ENCODE measurements at places on chromosomes 3 and 15.

- DNase-seq, result peak; percentile 74
Measured at GRCh38 chr3:196073255-196073753, 8.6 kb downstream of the TFRC start.

- no peak for DNase-seq
Measured at GRCh38 chr3:126147147-126147931, 33.0 kb downstream of the ALDH1L1 start.

- no peak for DNase-seq
Measured at GRCh38 chr3:119834754-119835370, 53.0 kb downstream of the NR1I2 start.

GRCh38 chr3:181692311-181693145, 19.2 kb upstream of the SOX2 start:
- DNase-seq, result no peak

- DNase-seq, result no peak
Measured at GRCh38 chr3:15107075-15107947, 8.4 kb upstream of the RBSN start.

- no peak for DNase-seq
Measured at GRCh38 chr3:157104928-157105652, 54.9 kb downstream of the CCNL1 start.

- DNase-seq, result no peak
Measured at GRCh38 chr15:67758619-67759300, 66.5 kb upstream of the SKOR1 start.

DNA sequence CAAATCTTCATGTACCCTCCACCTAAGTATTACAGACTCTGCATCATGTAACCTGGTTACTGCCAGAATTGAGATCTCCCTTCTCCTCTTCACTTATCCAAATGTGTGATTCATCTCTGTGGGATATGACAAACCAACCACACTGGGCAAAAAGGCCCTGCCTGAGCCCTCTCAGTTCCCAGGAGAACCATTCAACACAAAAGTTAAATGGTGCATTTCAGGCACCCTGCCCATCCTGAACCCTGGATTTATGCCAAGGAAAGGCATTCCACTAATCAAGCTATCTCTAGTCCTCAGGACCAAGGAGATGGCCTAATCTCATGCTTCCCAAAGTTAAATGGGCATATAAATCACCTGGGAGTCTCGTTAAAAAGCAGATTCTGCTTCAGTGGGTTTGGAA, 108.5 kb downstream of the TNIK start:
- peak; percentile 82 for DNase-seq

GRCh38 chr15:60667925-60668324, 189.0 kb upstream of the ICE2 start:
- DNase-seq, result no peak

GRCh38 chr3:184284696-184285095, 8.9 kb downstream of the ECE2 start:
- peak; percentile 79 for DNase-seq

DNA sequence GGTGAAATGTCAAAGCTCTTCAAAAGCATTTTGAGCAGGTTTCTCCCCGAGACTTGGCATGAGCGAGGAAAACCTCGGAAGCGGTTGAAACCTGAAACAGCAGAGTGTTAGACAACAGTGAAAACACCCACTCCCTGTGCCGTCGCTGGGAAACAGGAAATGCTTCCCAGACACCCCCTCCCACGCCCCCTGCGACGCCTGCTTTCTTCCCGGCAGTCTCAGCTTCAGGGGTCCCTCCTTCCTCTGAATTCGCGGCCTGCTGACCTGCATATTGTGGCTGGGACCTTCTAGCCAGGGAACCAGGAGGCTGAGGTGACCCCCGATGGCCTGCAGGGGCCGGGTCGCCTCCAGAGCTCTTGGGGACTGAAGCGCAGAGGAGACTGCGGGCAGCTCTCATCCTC, 250.6 kb upstream of the LYSMD4 start:
- no peak for DNase-seq

DNA sequence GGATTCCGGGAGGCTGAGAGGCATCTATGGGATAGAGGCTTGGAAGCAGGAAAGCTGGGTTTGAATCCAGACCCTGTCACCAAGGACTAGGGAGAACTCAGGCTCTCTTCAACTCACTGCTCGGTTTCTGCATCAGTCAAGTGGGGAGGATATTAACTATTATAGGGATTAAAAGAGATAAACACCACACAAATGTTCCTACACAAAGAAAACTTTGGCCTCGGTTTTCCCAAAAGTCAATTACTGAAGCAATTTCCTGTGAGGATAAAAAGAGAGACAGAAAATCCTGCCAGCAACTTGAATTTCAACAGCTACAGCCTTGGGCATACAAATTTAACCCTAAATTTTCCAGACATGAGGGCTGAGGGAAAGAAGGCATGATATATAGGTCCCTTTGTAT, 36.0 kb downstream of the ITGB5 start:
- no peak for DNase-seq

GRCh38 chr15:57881361-57881760, 174.8 kb downstream of the POLR2M start:
- no peak for DNase-seq
